Activated T-helper 9 cell treated with anti-CD3 and anti-CD28 coated beads, Interleukin-2, amount 50 U/mL, for 16 hours (primary cell): ENCODE measurements at places on chromosomes 1 and 21.

GRCh38 chr1:35533586-35533985 lies 23.6 kb downstream of the KIAA0319L start:
- DNase-seq, result no peak

DNA sequence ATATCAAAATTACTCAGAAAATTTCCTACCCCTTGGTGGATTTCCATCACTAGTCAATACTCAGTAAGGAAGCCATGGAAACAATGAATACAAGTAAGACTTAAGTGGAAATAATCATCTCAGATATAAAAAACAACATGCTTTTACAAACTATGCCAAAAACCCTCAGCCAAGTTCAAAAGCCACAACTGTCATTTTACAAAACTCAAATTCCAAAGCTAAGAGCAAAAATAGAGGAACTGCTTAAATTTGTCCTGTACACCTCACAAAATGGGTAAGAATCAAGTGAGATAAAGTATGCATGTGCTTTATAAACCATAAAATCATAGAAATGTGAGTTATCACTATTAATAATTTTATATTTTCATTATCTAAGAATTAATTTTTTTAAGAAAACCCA lies 9.6 kb downstream of the TMCO1 start:
- no peak for DNase-seq

DNA sequence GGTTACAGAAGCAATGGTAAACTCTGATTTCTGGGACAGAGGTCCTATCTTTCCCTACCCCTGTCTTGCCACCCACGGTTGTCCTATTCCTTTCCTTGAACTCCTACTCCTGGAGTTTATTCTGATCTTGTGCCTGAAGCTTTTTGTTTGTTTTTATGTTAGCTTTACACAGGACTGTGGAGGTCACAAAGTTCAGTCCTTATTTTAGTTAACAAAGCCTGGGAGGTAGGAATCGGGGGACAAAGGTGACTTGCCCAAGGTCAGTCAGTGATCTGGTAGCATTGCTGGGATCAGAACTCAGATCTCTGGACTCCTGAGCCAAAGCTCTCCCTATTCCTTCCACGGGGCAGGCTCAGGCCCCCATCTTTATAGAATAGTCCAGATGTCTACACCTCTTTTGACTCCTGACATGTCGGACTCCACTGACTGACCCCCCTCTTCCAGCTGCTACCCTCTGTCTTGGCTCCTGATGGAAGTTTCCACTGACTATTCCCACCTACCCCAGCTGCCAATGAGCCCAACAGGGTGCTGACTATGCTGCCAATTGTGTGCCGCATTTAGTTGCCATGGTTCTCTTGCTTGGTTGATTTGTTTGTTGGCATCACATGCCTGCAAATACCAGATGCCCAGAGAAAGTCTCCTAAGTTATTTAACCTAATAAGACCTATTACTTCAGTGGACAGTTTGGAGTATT lies 9.9 kb downstream of the F5 start:
- no peak for DNase-seq

DNA sequence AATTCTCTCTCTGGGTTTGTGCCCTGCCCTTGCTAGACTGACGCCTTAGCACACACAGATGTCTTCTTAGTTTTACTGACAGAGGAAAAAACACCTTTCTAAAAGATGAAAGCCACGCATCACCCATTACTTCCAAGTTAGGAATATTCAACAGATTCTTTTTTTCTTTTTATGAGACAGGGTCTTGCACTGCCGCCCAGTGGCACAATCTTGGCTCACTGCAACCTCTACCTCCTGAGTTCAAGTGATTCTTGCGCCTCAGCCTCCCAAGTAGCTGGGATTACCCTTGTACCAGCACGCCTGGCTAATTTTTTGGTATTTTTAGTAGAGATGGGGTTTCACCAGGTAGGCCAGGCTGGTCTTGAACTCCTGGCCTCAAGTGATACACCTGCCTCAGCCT lies 169.2 kb downstream of the APP start:
- no peak for DNase-seq

- no peak for DNase-seq
These were observed 8.8 kb downstream of the CD1E start for GRCh38 chr1:158362482-158362881.

GRCh38 chr21:43267391-43268085 lies 98.7 kb downstream of the CRYAA start:
- DNase-seq, result no peak

- no peak for DNase-seq
These were observed 37.2 kb downstream of the C1orf94 start for GRCh38 chr1:34213956-34214355.

GRCh38 chr1:3588395-3588794 lies 22.9 kb downstream of the MEGF6 start:
- no peak for DNase-seq

DNA sequence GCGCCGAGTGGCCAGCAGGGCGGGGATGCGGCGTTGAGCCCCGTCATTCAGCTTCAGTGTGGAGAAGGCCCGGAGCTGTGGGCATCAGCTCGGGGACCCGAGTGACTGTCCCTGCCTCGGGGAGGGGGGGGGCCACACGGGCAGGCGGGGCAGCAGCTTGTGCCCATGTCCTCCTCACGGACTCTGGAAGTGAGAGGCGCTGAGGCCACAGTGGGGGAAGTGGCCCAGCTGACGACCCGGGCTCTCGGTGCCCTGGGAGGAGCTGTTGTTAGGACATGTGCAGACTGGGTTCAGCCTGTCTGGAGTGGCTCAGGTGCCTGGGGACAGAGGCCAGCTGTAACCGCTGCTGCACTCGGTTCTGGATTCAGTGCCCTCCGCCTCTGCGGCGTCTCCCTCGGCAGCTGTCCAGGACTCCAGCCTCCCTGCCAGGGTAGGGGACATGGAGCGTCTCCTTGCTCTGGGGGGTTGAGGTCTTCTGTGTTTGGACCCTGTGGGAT lies 71.1 kb downstream of the SKI start:
- no peak for DNase-seq

GRCh38 chr1:200653022-200653462 lies 16.7 kb downstream of the DDX59 start:
- DNase-seq, result no peak

DNA sequence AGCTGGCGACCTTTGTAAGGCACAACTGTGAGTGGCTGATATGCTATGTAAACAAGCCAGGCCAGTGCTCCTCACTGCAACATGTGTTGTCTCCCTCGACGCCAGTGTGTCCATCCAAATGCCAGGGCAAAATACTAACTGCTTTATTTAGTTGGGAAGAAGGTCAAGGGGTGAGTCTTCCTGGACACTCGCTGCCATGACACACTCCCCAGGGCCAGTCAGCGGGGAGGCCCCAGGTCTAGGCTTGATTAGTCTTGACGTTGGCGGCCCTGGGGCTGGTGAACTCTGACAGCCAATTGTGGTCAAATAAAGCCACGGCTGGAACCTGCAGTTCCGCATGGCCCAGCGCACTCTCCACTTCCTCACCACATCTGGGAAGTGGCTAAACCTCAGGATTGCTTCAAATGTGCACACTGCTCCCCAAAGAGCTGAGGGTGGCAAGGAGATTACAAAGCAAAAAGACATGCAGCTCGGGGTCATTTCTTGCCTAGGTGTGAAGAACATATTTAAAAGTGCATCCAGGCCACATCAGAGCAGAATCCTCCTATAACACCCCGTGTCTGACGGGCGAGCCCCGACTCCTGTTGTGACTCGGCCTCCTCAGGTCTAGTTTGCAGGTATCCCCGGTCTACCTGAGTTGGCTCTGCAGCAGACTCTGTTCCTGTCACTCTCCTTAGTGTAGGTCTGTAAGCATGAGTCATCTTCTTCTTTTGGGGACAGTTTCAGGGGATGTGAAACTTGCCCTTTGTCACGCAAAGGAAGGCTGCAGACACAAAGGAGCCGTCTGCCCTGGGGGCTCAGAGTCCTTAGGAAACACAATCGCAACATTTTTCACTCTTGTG lies 183.5 kb downstream of the RUNX1 start:
- DNase-seq, result no peak

- DNase-seq, result no peak
These were observed 103.5 kb downstream of the SIK1 start for GRCh38 chr21:43323244-43324005.

GRCh38 chr1:37437087-37437486 lies 37.3 kb upstream of the ZC3H12A start:
- DNase-seq, result no peak
